ENCODE measurements at places on chromosomes 6 and 20. TPM values are rescaled to one million over a fixed set of nuclear protein-coding genes. Genes with fewer than 3 reads are reported as not detected.

GRCh38 chr20:59988141-59988540 is 29.9 kb downstream of the CDH26 start:
- H3K27me3 ChIP-seq, result no peaks in the 10 kb centered on the region
- H3K36me3 ChIP-seq, result no peaks in the 10 kb centered on the region
- peak overlapping the region; percentile 25 for H3K4me3 ChIP-seq

DNA sequence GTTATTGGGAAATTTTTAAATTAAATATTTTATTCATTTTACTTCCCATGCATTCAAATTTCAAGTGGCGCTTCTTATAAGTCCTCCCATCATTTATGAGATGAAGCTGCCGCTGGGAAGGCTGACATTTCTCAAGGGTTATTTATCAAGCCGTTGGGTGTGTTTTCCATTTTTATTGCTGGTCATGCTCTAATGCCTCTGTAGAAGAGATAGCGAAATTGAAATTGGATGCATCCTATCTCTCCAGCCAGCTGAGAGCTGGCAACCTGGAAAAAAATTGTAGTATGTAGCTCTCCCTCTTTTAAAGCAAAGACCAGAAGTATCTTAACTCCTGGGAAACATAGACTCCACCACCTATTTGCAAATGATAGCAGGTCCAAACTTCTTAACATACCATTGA is 135.9 kb downstream of the C6orf118 start:
- no peak overlapping the region for H3K4me3 ChIP-seq
- DNase-seq, result no peak
- H3K4me1 ChIP-seq, result no peaks in the 10 kb centered on the region
- H3K36me3 ChIP-seq, result no peaks in the 10 kb centered on the region
- H3K27ac ChIP-seq, result no peak overlapping the region
- no peaks in the 10 kb centered on the region for H3K27me3 ChIP-seq

GRCh38 chr6:31401403-31401802 is 2.0 kb upstream of the MICA start:
- 0 out of 2 replicates have a peak, but pooled peaks cover 15% of the 10 kb centered on the region for H3K27me3 ChIP-seq
- H3K27ac ChIP-seq, result peak overlapping the region; percentile 40
- H3K4me3 ChIP-seq, result peak overlapping the region; percentile 67
- DNase-seq, result peak; percentile 71

The TMX4 gene
- 9.2 TPM for total RNA-seq

Measured in PC-9 (cell line).